NCI-H460 (cell line): ENCODE measurements at places on chromosomes 3 and 15. TPM values are rescaled to one million over a fixed set of nuclear protein-coding genes. Genes with fewer than 3 reads are reported as not detected.

Gene CYP1A1
- total RNA-seq: not detected in 2 replicates

Gene PRR20G
- total RNA-seq: not detected in 2 replicates

Gene PAQR5
- 6.3 and 8.8 TPM in 2 replicates for total RNA-seq

Gene OPA1
- total RNA-seq: 53.6 and 56.0 TPM in 2 replicates

Gene CD96
- total RNA-seq: not detected in 2 replicates
